ENCODE measurements at places on chromosomes 11 and 22. TPM values are rescaled to one million over a fixed set of nuclear protein-coding genes. Genes with fewer than 3 reads are reported as not detected.

Gene FOLR1
- not detected for total RNA-seq

DNA sequence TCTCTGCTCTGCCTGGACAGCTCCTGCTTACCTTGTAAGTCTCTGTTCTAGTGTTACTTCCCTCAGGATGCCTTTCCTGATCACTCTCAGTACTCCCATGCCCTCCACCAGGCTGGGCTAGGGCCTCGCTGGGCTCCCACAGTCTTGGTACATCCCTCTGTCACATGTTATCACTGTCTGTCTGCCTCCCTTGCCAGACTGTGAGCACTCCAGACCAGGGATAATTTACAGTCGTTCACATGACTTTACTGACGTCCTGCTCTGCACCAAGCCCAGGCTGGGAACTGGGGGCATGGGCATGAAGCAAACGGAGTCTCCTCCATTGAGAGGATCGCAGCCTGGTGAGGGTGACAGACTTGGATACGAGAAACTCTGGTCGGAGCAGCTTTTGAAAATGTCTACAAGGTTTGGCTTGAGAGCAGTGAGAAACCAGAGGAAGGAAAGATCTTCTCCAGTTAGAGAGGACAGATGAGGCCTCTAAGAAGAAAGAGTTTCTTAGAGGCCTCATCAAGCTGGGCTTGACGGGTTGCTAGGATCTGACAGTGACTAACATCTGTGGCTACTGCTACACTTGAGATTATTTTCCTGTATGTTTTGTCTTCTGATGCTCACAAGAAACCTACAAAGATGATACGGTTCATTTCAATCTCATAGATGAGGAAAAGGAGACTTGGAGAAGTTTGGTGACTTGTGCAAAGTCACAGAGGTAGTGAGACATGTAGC lies 12.5 kb downstream of the USP35 start:
- no peaks in the 10 kb centered on the region for H3K27me3 ChIP-seq
- no peaks in the 10 kb centered on the region for H3K4me1 ChIP-seq
- H3K4me3 ChIP-seq = no peak overlapping the region
- no peak overlapping the region for H3K27ac ChIP-seq

DNA sequence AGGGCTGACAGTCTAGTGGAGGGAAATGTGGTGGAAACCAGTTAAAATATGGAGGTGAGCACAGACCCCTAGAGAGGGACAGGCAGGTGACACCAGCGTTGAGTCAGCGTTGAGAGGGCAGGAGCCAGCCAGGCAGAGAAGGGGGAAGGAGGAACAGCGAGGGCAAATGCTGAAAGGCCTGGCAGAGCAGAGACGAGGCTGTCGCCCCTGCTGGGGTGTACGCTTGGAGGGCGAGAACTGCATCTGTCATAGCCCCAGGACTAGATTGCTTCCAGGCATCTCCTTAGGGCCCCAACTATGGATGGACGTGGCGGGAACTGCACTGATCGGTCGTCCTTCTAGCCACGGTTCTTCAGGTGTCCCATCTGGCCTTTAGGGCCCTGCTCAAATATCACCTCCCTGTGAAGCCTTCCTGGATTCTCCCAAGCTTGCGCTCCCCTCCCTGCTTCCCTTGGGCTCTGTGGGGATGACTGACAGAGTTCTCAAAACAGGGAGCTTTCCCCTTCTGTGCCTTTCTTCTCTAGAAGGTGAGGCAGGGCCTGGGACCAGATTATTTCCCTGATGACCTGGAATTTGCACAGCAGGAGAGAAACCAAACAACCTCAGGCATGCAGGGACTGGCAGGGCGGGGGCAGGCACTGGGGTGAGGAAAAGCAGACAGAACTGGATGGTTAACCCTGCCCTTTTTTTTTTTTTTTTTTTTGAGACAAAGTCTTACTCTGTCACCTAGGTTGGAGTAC lies 11.1 kb downstream of the SYNGR1 start:
- H3K36me3 ChIP-seq = peaks cover 8% of the 10 kb centered on the region
- no peak overlapping the region for H3K27ac ChIP-seq
- H3K4me1 ChIP-seq = no peaks in the 10 kb centered on the region
- DNase-seq = no peak

DNA sequence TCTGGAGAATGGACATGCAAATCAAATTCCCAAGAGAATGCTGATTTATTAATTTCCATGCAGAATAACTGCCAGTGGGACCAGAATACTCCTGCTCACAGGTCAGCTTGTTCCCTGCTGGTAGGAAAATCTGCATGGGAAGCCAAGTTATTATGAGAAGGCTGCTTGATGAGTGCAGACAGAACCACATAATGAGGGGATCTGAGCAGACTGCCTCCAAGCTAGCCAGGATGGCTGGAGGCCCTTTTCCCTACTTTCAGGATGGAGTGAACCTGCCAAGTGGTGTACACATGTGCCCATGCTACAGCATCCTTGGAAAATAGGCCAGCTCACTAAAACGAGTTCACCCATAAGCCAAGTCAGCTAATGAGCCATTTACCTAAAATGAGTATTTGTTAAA lies 55.2 kb upstream of the ZBED5 start:
- H3K4me1 ChIP-seq = peaks cover 5% of the 10 kb centered on the region
- DNase-seq = no peak
- no peak overlapping the region for H3K4me3 ChIP-seq
